ENCODE measurements at places on chromosomes 7 and 10.
A peak's percentile ranks its signal among the peaks of the same experiment; 100 is the strongest.

GRCh38 chr10:17386616-17387075, 67.7 kb downstream of the ST8SIA6 start:
- no peak for DNase-seq

- DNase-seq, result no peak
These were observed 90.9 kb downstream of the NEURL1 start for GRCh38 chr10:103584216-103585010.

DNA sequence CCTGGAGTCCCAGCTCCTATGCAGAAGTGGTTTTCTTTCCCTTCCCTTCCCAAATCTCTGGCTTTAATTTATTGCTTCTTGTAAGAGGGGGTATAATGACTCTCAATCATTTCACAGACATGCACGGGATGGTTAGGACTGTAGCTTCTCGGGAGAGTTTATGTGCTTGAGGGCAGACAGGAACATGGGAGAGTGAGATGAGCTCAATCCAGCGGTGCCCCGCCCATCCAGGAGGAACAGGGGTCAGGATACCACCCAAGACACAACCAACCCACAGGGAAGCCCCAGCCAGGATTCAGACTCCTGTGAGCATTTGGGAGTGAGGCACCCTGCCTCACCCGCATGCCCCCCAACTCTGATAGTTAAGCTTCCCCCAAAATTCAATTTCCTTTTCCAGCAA, 33.7 kb upstream of the GATAD1 start:
- no peak for DNase-seq

GRCh38 chr7:117281562-117281961, 41.3 kb downstream of the WNT2 start:
- DNase-seq, result no peak

- DNase-seq, result no peak
These were observed 190.9 kb downstream of the IMMP2L start for GRCh38 chr7:111371437-111371836.

DNA sequence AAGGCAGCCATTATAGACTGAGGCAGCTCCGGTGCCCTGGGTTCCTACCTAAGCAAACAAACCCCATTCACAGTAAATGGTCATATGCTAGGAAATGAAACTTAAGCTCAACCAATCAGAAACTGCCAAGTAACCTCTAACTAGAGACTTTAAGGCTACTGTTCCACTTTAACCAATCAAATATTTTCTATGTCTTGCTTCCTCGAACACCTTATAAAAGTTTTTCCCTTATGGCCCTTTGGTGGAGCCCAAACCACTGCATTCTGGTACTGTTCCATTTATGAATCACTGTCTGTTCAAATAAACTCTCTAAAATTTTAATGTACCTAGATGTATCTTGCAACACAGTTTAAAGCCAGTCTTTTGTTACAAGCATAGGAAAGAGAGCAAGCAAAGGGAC, 361.1 kb downstream of the HGF start:
- no peak for DNase-seq

DNA sequence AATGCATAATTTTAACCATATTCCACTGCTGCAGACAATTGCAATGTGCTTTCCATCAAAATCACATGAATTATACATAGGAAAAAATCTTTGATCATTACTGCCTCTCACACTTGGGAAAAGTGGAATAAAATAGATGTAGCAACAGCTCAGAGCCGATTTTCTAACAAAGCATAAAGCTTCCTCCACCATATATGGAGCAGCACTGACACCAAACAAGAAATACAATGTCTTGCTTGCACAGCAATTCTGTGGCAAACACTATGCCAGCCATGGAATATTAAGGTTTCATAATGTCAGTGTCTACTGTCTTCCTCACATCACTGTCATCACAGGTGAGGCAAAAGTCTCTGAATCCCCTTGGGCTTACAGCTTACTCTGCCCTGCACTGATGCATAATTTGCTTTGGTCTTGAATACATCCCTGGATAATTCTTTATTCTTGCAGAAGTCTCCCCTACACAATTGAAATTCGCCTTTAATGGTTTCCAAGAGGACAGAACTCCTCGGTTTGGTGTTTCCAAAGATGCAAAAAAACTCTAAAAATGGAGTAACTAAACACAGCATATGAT, 198.5 kb downstream of the CACNA2D1 start:
- no peak for DNase-seq

DNA sequence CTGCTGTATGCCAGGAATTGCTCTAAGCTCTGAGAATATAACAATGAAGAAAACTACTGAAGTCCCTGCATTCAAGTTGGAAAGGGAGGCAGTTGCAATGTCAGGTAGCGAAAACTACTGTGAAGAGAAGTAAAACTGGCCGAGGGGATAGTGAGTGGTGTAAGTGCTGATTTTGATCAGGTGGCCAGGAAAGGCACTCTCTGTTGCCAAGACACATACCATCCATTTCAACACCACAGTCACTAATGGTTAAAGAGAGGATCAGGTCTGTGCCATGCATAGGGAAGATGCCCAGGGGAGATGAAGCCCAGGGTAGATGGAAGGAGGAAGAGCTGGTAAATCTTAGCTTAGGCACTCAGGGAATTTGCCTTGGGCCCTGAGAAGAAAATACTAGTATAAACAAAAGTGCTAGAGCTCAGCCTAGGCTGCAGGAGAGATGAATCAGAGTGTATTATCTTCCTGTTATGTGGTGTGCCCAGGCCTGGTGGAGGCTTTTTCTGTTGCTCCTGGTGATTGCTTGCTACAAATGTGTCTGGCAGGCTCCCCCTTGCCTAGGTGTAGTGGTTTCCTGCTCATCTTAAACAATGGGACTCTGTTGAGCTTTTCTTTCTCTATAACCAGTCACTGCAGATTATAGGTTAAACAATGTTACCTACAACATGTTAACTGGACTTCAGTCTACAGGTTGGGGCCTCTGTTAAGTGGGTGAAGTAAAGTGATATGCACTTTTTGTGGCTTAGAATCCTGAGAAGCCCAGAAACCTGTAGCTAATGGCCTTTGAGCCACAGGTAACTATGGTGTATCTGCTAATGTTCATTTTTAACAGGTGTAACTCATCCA, 125.5 kb downstream of the LRRC4 start:
- DNase-seq, result no peak

- DNase-seq, result no peak
These were observed 202.4 kb upstream of the HPS1 start for GRCh38 chr10:98649170-98649569.

- DNase-seq, result peak; percentile 82
These were observed 86.0 kb downstream of the FANK1 start for GRCh38 chr10:125982260-125982948.

DNA sequence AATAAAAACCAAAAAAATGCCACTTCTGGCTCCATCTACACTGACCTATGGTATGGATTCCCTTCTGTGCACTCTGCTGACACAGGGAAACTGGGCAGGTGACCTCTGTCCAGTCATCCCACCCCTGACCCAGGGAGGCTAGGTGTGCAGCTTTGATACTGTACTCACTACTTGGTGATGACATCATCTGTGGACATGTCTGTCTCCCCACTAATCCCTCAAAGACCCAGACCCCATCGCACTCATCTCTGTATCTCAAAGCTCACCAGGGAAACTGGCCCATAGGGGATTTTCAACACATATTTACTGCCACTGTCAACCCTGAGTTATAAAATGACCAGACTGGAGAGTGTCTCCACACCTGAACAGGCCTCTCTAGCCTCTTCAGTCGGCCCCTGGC, 10.6 kb downstream of the SGMS1 start:
- no peak for DNase-seq

- DNase-seq, result no peak
These were observed 96.8 kb downstream of the TRRAP start for GRCh38 chr7:98974906-98975816.

DNA sequence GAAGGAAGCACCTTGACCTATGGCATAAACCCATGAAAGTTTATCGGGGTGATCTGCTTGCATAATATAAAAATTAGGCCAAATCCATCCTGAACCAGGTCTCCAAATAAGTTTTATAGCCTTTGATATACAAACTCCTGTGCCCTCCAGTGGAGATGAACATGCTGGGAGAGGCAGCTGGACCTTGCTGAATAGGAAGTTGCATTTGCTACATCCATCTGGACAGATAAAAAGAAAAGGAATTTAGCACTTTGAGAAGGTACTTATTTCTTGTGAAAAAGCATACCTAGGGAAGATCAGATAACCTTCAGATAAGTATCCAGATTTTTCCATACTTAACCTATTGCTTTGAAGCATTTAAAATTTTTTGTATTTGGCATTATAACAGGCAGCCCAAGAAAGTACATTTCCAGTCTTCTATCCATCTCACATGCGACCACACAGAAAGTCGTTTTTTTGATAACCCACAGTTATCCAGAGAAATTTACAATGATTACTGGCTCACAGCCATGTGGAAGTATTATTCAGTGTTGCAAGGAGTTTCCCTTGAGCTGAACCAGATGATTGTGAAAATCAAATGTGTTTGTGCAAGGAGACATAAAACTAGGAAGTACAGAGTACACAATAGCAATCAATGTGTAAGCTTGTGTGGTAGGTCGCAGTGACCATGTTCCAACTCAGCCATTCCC, 124.4 kb upstream of the STK17A start:
- no peak for DNase-seq

DNA sequence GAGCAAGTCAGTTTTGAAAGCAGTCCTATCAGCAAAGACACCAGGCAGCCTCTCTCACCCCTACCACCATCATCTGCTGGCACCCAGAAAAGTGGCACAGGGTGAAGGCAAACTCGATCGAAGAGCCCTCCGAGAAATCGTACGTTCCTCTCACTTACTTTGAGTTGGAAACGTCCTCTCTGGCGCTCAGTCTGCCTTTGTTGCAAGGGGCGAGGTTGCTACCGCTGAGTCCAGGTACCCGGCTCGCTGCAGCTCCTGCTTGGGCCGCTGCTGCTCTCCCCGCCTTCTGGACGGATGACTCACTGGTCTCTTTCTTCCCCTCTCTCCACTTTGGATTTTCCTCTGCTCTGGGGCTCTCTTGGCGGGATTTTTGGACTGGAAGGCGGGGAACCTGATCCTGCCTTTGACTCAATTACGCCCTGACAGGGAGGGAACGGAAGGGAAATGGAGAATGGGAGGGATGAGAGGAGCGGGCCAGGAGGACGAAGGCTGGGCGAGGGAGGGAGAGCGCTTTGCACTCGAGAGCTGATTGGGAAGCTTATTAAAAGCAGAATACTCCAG, at the start of gene PTN:
Gene PTN, minus strand, starts transcription at position 453 of the 561 bp plus-strand sequence. CDS start 88,760 bp downstream, outside the sequence.
- peak; percentile 56 for DNase-seq

DNA sequence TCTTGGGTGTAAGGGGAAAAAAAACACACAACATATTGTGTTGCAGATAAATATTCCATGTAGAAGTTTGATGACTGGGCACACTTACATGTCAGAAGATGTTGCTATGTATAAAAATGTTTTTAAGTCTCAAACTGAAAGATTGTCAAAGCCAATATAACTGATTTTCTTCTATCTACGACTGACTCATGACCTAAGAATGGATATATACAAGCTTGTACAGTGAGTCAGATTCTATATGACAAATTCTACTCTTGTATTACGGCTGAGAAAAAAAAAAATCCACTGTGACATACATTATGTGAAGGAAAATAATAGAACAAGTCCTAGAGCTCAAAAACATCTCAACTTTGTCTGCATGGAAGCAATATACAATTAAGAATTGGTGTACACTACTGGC, 343.0 kb upstream of the PCDH15 start:
- no peak for DNase-seq

GRCh38 chr7:64747802-64748201, 46.4 kb upstream of the ZNF138 start:
- DNase-seq, result no peak

DNA sequence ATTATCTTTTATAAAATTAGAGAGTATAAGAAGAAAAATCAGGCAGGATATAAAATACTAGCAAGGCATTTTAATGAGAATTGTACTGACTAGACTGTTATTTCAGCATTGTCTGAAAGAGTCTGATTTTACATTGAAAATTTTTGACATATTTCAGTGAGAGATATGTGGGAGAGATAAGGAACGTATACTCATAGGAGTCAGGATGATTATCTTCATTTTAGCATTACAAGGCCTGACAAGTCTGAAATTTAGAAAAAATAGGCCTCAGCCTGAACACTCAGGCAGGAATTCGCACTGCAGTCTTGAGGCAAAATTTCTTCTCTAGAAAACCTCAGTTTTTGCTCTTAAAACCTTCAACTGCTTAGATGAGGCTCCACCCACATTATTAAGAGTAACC, 386.0 kb downstream of the HGF start:
- no peak for DNase-seq

DNA sequence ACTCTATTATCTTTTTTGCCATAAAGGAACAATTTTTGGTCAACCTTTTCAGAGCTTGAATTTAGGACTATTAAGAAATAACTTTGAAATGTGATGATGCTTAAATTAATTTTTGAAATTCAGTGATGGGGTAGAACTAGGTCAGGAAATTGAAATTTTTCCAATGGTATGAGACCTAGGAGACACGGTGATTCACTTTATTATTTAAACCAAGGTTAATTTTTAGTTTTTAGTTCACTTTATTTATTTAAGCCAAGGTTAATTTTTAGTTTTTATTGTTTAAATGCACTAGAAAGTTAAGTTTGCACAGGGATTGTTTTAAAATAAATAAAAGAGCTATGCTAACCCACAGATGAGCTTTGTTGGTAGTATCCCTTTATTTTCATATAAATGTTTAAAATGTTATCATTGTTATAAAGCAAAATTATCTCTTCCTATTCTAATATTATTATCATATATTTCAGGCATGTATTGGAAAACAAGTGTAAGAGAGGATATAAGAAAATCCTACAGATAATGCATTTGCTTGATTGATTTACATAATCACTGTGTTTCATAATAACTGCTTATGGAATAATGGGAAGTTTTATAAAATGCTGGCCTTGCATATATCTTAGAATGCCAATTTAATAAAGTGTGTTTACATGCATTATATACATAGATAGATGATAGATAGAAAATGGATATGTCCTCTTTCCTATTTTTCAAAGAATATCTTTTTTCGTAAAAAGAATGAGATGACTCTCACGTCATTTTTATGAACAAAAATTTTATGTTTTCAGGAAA, 163.6 kb downstream of the HGF start:
- no peak for DNase-seq

DNA sequence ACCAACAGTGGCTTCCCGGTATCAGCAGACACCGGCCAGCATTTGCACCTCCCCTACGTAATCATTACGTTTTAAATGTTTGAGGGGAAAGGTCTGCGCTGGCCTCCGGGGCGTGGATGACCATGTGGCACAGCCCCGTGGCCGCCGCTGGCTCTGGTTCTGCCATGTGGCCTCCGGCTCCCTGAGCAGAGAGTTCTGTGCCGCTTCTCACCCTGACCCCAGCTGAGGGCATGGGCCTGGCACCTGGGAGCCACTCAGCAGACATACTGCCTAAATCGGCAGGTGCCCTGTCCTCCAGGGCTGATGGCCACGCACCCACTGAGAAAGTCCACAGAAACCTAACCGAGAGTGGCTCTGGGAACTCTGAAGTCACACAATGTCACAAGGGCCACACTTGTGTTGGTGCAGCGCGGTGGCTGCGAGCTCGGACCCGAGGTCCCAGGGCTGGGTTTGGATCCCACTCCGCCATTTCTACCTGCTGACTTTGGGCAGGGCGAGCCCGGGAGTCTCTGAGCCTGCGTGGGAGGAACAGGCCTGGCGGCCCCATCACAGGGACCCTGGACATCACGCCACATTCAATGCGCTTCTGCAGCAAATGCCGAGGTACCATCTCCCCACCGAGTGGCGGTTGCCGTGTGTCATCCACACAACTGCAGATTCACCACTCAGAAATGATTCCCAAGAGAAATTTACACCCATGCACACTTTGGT, 25.3 kb downstream of the CFAP46 start:
- DNase-seq, result no peak

All from right lung (tissue), 10 donors.